ENCODE measurements at places on chromosomes 12 and 14.

DNA sequence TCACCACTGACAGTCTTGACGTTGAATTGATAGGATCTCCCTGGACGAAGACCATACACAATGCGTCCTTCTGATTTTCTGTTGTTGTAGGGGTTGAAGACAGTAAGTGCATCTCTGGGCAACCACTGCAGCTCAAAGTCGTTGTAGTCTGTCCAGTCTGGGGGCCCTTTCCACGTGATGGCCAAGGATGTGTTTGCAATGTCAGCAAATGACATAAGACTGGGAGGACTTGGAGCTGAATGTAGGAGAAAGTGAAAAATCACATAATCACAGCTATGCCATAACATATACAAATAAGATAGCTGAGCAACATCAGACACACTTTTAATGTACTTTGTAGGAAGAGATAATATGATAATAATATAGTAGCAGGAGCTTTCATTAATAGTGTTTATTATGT lies 77.8 kb downstream of the PTPRB start:
- DNase-seq, result no peak

DNA sequence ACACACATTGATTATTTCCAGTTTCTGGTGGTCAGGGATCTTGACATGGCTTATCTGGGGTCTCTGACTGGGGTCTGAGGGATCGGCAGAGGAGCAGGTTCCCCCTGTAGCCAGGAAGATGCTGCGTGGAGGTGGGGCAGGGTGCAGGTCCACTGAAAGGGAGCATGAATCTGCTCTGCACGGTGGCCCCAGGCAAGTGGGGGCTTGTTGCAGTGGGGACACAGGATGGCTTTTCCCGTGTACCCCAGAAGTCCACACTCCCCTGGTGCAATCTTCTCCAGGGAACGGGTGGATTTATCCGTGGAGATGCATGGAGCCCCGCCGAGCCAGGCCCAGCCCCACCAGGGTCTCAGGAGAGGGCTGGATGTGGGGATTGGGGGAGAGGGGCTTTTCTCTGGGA lies 210.4 kb upstream of the C14orf180 start:
- no peak for DNase-seq

GRCh38 chr14:38951451-38951850 lies 151.6 kb downstream of the SEC23A start:
- DNase-seq, result peak; percentile 83

- no peak for DNase-seq
These were observed 40.2 kb downstream of the DACT1 start for GRCh38 chr14:58677996-58678395.

GRCh38 chr12:75634244-75635222 lies 123.1 kb upstream of the KRR1 start:
- DNase-seq, result no peak

- no peak for DNase-seq
These were observed 107.4 kb downstream of the PPM1A start for GRCh38 chr14:60356386-60356785.

DNA sequence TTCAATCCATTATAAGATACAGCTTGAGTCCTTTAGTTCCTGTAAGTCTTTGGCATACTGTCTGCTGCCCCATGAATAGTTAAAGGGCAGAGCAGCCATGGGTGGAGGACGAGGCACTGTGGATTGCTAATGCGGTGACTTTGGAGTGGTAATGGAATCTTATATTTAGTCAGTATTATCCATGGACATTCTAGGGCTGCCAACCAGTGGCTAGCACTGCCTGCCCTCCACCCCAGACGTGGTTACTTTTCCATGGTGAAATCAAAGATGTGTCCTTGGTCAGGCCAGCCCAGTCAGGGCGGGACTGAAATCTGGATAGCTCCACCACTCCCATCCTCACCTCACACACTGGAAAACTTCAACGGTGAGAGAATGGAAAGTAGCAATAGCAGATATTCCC lies 2.3 kb downstream of the TTC9 start:
- DNase-seq, result no peak

DNA sequence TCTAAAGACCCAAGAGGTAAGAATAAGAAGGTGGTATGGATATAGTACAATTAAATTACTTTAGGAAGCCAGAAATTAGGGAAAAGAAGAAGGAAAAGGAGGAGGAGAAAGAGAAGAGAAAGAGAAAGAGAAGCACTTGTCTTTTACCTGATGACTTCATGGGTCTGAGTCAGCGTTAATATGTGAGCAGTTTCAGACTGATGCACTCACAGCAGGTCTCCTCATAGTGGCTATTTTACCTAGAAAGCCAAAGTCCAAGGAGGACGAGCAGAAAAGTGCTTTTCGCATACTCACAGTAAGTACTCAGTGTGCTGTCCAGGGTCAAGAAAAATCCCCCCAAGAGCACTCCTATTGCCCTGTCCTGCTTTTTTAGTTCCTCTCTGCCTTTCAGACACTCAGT lies 222.1 kb downstream of the C12orf42 start:
- no peak for DNase-seq

- no peak for DNase-seq
These were observed 96.6 kb upstream of the NEDD1 start for GRCh38 chr12:96810477-96810876.

DNA sequence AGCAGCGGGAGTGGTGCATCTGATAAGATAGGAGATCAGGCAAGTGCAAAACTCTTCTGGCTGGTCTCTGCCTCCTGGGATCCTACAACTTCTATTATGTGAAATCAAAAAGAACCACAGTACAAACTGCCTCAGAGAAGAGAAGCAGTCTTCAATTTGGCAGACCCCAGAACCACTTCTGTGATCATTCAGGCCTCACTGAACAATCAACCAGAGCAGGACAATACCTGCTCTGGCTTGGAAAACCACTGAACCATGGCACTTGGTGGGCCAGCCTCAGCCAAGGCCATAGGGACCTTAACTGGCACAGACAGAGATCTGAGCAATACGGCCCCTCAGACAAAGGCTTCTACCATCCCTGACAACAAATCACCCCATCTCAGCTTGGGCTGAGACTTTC lies 103.0 kb downstream of the NDUFA12 start:
- no peak for DNase-seq

DNA sequence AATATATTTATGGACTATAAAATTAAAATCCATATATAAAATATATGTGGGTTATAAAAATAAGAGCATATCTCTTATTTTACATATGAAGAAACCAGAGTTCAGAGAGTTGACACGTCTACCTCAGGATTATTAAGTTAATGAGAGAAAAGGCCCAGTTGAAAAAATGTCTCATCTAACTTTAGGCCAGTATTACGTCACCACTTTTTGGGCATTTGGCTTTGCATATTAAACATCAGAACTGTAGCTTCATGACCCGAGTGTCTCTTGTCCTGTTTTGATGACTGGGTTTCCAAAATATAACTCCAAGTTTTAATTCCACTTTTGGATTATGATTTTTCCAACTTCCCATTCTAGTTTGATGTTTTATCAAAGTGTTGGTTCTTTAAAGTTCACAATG lies 1026.1 kb downstream of the SLC6A15 start:
- no peak for DNase-seq

GRCh38 chr14:100789460-100790417 lies 36.2 kb upstream of the MEG3 start:
- DNase-seq, result no peak

- DNase-seq, result peak; percentile 30
These were observed 158.4 kb upstream of the IGF1 start for GRCh38 chr12:102638777-102639176.

DNA sequence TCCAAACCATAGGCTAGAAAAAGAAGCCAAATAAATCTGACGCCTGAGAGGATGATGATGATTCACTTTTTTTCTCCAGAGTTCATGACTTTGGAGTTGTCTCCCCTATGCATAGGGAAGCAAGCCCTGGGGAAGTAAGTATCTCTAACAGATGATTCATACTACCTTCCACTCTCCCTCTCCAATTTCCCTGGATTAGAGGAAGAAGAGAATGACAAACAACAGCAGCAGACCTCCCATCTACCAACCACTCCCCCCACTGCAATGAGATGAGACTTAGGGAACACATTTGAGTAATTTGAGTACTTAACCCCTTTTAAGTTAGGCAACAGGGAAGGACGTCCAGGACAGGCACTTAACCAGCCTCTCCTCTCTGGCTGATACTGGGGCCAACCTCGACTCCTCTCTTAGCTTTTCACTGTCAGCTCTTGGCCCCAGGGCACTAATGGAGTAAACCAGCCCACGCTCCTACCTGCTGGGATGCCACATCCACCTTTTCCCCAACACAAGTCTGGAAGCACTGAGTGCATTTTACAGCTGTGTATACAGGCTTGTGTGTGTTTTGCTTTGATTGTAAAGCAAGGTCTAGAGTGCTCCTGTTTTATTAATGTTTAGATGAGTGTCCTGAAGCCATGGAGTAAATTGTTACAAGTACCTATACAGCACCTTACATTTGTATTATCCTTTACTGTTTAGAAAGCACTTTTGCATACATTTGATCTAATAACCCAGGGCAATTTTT lies 180.7 kb downstream of the PHLDA1 start:
- peak; percentile 48 for DNase-seq

- DNase-seq, result no peak
These were observed 8.0 kb downstream of the RBMS2 start for GRCh38 chr12:56529656-56530055.

DNA sequence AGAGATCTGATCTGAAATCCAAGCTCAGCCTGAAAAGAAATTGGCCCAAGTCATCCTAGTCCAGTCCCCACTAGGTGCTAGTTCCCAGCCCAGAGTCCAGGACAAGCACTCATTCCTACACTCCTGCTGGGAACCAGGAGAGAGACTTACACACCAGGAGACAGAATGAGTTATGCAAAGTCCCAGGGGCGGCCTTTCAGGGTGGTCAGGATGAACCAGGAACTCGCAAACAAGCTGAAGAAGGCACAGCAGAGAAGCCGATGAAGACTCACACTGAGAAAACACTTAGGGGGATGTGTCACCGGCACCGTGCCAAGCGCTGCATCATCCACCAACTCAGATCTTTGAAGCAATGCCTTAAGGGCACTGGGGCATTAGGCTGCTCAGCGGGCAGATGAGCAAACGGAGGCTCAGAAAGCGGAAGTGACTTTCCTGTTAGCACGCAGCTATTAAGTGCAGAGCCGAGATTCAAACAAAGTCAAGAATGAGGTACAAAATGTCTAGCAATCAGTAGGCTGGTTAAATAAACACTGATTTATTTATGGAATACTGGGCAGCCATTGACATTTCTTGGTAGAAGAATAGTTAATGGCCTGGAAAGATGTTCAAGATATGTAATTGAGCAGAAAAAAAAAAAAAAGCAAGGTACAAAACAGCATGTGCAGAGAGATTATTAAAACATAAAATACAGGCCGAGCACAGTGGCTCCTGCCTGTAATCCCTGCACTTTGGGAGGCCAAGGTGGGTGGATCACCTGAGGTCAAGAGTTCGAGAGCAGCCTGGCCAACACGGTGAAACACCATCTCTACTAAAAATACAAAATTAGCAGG lies 78.7 kb downstream of the LRRC74A start:
- DNase-seq, result peak; percentile 74

- DNase-seq, result no peak
These were observed 5.5 kb upstream of the LMNTD1 start for GRCh38 chr12:25558586-25558985.

GRCh38 chr14:76218662-76219061 lies 66.9 kb downstream of the GPATCH2L start:
- no peak for DNase-seq

GRCh38 chr12:54740882-54741281 lies 92.7 kb upstream of the DCD start:
- no peak for DNase-seq

GRCh38 chr12:27971121-27971489 lies 1.4 kb downstream of the PTHLH start:
- no peak for DNase-seq

GRCh38 chr12:84814664-84815245 lies 97.8 kb downstream of the SLC6A15 start:
- peak; percentile 62 for DNase-seq

DNA sequence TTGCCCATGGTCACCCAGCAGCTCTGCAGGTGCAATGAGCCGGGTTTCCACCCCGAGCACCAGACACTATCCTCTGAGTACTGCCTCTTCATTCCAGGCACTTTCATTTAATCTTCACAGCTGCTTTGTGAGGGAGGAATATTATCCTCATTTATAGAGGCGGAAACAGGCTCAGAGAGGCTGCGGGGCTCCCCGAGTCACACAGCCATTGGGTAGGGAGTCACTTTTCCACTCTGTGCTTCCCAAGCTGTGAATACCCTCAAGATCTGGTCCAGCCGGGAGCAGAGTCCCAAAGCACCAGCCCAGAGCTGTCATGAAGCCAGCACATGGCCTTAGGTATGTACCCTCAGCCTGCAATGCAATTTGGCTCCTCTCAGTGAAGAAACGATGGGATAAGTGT lies 51.7 kb upstream of the RIN3 start:
- no peak for DNase-seq

GRCh38 chr12:102069707-102070106 lies 7.9 kb upstream of the WASHC3 start:
- DNase-seq, result no peak

GRCh38 chr12:92008345-92008744 lies 137.3 kb downstream of the BTG1 start:
- no peak for DNase-seq

- DNase-seq, result no peak
These were observed 104.0 kb downstream of the GPR135 start for GRCh38 chr14:59360923-59361794.

GRCh38 chr14:55514819-55515490 lies 65.1 kb upstream of the KTN1 start:
- DNase-seq, result peak; percentile 64

Data from fibroblast of skin of left biceps (primary cell).